ENCODE measurements at places on chromosomes 13 and 19.

DNA sequence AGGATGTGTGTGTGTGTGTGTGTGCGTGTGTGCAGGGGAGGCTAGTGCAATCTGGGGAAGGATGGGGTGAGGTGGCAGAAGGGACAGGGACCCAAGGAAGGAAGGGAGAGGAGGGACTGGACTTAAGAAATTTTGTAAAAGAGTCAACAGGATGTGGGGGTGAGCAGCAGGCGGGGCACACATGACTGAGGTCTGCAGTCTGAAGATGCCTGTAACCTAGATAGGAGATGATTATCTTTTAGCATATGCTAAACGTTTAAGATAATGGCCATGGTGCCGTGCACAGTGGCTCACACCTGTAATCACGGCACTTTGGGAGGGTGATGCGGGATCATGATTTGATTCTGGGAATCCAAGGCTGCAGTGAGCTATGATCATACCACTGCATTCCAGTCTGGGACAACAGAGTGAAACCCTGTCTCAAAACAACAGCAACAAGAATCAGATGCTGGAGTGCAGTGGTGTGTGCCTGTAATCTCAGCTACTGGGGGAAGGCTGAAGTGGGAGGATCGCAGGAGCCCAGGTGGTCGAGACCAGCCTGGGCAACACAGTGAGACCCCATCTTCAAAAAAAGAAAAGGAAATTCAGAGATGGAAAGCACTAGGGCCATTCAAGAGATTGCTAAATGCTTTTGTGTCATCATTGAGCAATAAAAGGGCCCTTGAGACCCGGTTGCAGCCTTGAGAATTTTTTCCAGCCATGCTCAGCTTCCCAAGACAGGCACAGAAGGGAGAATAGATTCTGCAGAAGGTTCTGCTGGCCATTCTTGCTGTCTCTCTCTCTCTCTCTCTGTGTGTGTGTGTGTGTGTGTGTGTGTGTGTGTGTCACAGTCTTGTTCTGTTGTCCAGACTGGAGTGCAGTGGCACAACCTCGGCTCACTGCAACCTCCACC is 3.8 kb upstream of the ZNF414 start:
- H3K27ac ChIP-seq = peak overlapping the region; percentile 78
- no peak overlapping the region for H3K4me3 ChIP-seq
- no peaks in the 10 kb centered on the region for H3K36me3 ChIP-seq
- no peaks in the 10 kb centered on the region for H3K27me3 ChIP-seq
- peaks cover 6% of the 10 kb centered on the region for H3K4me1 ChIP-seq
- no peak for DNase-seq

DNA sequence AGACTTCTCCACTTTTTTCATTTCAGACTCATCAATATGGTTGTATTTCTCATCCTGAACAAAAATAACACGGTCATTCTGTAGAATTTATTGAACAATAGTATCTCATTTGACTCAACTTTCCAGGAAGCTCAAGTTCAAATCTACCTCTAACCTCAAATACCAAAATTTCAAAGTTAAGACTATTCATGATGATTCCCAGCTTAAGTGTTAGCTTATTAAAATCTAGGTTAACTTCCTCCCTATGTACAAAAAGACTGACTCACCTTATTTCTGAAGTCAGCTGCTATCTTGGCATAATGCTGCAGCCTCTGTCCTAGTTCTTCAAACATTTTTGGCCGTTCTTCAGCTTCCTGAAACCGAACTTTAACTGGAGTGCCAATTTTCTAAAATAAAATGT is 23.2 kb downstream of the HSPH1 start:
- DNase-seq = no peak
- H3K36me3 ChIP-seq = peaks cover 41% of the 10 kb centered on the region
- H3K4me1 ChIP-seq = no peaks in the 10 kb centered on the region
- no peak overlapping the region for H3K27ac ChIP-seq
- no peak overlapping the region for H3K4me3 ChIP-seq
- H3K27me3 ChIP-seq = no peaks in the 10 kb centered on the region

- H3K4me3 ChIP-seq = no peak overlapping the region
- no peak overlapping the region for H3K27ac ChIP-seq
- no peaks in the 10 kb centered on the region for H3K27me3 ChIP-seq
- H3K36me3 ChIP-seq = no peaks in the 10 kb centered on the region
- no peak for DNase-seq
- no peaks in the 10 kb centered on the region for H3K4me1 ChIP-seq
These were observed 3.3 kb upstream of the USP12 start for GRCh38 chr13:27174766-27175455.

DNA sequence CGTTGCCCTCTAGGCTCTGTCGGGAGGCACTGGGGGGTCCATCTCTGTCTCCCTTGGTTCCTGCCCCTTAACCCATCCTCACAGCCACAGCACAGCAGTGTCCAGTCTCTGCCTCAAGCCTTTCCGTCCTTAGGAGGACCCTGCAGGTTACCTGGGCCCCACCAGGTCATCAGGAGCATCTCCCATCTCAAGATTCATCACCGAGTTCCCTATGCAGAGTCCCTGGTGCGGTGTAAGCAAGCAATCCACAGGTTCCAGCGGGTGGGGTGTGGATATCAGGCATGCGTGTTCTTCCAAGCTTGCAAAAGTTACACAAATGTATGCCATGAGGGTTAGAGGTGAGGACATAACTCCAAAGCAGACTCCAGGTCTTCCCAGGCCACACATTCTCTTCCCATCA is 20.9 kb upstream of the GAS6 start:
- no peaks in the 10 kb centered on the region for H3K36me3 ChIP-seq
- H3K4me3 ChIP-seq = no peak overlapping the region

All from lung (tissue), 17 donors.